Dermis blood vessel endothelial cell (primary cell): ENCODE measurements at places on chromosomes 2 and 18. TPM values are rescaled to one million over a fixed set of nuclear protein-coding genes. Genes with fewer than 3 reads are reported as not detected.

- peak; percentile 70 for DNase-seq
Measured at GRCh38 chr18:47260120-47260923, 8.9 kb upstream of the SKOR2 start.

ABCG5 gene
- total RNA-seq = not detected in 2 replicates

DNA sequence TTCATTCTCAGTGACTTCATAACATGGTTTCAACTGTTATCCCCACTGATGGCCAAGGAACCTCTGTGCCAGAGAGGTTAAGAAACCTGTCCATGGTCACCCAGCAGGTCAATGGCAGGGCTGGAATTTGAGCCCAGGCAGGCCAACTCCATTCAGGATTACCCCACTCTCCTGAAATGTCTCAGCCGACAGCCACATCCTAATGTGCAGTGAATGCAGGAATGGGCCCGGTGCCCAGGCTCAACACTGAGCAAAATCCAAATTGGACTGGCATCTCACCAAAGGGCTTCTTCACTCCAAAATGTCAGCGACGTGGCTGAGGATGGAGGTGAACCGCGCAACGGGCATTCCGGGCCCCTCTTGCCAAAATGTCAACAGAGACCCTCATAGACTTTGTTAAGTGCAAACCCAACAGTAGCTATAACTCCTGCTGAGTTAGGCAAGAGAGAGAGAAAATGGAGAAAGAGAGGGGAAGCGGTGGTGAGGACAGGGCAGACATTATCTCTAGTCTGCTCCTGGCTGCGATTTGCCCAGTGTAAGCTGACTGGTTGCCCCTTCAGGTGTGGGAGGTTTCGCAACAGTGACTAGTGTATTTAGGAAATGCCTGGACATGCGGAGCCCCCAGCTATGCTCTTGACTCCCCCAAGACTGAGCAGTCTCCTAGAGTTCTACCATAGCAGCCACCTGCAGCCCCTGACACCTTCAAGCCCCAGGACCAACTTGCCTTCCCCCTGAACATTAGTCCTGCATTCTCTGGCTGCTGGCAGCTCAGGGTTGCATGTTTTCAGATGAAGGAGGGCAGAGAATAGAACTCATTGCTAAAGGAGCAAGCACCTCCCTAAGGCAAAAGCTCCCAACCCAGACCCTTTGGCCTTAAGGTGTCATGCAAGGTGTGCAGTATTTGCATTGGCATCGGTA, 167.7 kb downstream of the ANAPC1 start:
- DNase-seq = no peak

GRCh38 chr2:45840481-45840880, 189.0 kb downstream of the PRKCE start:
- DNase-seq = no peak

INHA gene
- not detected in 2 replicates for total RNA-seq

GRCh38 chr2:5083402-5083801, 608.8 kb upstream of the SOX11 start:
- no peak for DNase-seq

DNA sequence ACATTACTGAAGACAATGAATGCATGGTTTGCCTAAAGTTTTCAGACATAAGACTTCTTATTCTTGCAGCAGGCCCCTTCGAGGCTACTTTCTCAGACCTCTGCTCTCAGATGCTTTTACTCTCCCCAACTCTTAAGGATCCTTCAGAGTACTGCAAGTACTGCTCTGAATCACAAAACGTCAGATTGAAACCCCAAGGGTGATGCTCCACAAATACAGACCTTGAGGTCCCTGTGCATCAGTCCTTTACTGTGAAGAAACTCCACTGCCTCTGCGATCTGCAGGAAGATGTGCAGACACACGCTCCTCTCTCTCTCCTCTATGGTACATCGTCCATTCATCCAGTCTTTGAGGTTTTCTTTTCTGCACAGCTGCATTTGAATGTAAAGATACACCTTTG, 52.8 kb downstream of the EIF2AK3 start:
- no peak for DNase-seq

WIPF1 gene
- total RNA-seq = 13.5 and 14.1 TPM in 2 replicates

GRCh38 chr2:17271416-17271815, 246.8 kb downstream of the RAD51AP2 start:
- no peak for DNase-seq

- DNase-seq = no peak
Measured at GRCh38 chr2:137020452-137021196, 255.3 kb downstream of the THSD7B start.

DNA sequence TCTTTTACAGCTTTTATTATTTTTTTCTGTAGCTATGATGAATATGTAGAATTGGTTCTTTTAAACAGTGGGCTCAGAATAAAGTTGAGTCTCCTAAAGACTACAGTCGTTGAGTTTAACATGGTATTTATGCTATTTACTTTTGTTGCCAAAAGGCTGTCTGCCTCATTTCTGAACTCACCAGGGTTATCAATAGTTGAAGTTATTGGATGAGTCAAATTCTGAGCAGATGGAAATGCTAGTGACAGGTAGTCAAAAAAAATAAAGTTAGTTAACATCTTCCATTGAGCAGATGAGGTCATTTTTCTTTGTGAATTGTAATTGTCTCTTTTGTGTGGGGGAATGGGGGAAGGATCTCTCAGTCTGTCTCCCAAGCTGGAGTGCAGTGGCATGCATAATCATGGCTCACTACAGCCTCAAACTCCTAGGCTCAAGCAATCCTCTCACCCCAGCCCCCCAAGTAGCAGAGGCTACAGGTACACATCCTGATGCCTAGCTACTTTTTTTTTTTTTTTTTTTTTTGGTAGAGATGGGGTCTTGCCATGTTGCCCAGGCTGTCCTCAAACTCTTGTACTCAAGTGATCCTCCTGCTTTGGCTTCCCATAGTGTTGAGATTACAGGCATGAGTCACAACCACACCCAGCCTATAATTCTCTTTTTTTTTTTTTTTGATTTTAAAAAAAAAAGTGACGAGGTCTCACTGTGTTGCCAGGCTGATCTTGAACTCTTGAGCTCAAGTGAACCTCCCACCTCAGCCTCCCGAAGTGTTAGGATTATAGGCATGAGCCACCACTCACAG, 8.9 kb downstream of the PAPOLG start:
- DNase-seq = no peak

- no peak for DNase-seq
Measured at GRCh38 chr2:11656252-11656651, 13.7 kb downstream of the NTSR2 start.

NEB gene
- total RNA-seq = 1.0 and 1.2 TPM in 2 replicates

NMUR1 gene
- total RNA-seq = under 0.01 and 0.05 TPM in 2 replicates

- no peak for DNase-seq
Measured at GRCh38 chr18:26792661-26793060, 72.8 kb downstream of the AQP4 start.

NT5C1B gene
- not detected in 2 replicates for total RNA-seq

DNA sequence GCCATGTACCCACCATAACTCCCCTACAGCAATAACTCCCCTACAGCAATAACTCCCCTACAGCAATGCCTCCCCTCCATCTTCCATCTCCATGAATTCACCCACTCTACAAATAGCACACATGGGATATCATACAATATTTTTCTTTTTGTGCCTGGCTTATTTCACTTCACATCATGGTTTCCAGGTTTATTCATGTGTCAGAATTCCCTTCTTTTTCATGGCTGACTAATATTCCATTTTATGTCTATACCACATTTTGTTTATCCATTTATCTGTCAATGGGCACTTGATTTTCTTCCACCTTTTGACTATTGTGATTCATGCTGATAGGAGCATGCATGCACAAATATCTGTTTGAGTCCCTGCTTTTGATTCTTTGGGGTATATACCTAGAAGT, 178.3 kb downstream of the SMAD7 start:
- no peak for DNase-seq

DNA sequence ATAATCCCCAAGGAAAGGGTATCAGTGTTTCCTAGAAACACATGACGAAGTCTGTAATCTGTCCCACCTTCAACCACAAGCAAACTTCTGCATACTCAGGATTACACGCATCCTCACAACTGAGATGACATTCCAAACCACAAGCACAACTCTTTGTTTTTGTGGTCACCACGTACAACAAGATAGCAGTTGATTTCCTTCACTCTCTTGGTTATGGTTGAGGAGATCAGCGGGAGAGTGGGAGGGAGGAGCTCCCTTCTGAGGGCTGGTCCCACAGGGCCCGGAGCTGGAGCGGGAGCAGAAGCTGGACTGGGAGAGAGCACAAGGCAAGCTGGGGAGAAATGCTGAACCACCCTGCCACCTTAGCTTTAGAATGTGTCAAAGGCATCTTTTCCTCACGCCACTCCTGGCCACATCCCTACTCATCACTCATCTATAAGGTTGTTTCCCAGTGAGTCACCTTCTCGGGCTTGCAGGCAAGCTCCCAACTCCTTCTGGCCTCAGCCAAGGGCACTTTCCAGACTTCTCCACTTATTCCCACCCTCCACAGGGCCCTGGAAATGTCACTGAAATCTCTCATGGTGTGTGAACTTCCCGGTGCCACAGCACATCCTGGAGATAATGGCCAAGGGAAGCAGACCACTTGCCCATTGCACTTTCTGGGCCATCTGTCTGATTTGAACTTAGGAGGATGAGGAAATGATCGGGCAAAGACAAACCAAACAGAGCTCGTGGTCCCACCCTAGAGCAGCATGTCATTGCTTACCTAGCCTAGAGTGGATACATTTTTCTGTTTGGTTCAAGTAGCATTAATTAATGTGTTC, 98.9 kb upstream of the LGALSL start:
- peak; percentile 23 for DNase-seq

GRCh38 chr2:234611209-234611608, 114.3 kb upstream of the ARL4C start:
- DNase-seq = peak; percentile 40

ASB18 gene
- total RNA-seq = under 0.01 TPM in 1 of 2 replicates, not detected in the other

- DNase-seq = no peak
Measured at GRCh38 chr2:70664525-70664924, 103.5 kb downstream of the ADD2 start.

RBFA gene
- total RNA-seq = 17.2 and 40.3 TPM in 2 replicates

DNA sequence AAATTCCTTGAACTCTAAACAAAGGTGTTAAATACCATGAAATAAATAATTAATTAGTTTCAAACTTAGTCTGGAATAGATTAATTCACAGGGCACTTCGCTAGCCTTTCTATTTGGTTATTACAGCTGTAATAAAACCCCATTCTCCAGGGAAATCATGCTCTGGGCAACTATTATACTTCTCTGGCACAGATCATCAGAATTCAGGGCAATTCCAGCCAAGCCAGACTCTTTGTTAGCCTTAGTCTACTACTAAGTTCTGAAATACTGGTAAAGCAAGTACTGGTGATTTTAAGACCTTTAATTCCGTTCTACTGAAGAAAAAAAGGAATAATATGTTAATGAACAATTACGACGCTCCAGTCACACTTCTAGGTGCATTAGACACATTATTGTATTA, 123.4 kb upstream of the PDE1A start:
- DNase-seq = no peak

FOXI3 gene
- not detected in 2 replicates for total RNA-seq

- peak; percentile 97 for DNase-seq
Measured at GRCh38 chr2:219245148-219245898, at the start of the genes GLB1L and STK16. GLB1L (minus strand) TSS chr2:219245444; CDS start chr2:219243573, 1,871 bp downstream. STK16 (plus strand) TSS chr2:219245479; CDS start chr2:219246000, 521 bp downstream.

GRCh38 chr18:22180722-22181121, 11.3 kb downstream of the GATA6 start:
- no peak for DNase-seq

TIA1 gene
- 147 and 155 TPM in 2 replicates for total RNA-seq

GRCh38 chr2:239894276-239894675, 130.9 kb downstream of the NDUFA10 start:
- no peak for DNase-seq

CROCC2 gene
- total RNA-seq = not detected in 2 replicates

GRCh38 chr2:105849431-105850179, 104.9 kb downstream of the NCK2 start:
- no peak for DNase-seq

DNA sequence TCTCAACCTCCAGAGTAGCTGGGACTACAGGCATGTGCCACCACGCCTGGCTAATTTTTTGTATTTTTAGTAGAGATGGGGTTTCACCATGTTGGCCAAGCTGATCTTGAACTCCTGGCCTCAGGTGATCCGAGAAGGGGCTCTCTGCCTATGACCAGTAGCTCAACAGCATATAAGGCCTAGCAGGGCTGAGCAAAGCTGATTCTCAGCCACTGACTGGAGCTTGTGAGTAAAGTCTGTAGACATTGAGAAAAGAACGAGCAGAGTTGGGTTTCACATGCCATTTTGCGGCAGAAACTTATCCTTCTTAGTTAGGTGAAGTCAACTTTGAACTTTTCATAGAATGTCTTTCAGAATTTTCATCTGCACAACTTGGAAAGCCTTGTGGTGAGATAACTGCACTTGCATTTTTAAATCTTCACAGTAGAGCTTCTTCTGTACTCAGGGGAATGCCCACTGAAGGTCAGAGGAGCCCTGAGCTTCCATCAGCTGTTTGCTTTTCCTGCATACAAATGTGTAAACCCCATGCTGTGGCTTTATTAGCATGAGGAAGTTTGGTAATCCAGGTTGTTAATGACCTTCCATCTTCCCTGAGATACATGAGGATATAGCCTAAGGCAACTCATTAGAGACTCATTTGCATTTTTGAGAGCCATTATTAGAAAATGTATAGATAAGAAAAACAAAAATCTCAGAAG, 602.4 kb downstream of the METTL4 start:
- DNase-seq = no peak

ASIC4 gene
- not detected in 2 replicates for total RNA-seq

DNA sequence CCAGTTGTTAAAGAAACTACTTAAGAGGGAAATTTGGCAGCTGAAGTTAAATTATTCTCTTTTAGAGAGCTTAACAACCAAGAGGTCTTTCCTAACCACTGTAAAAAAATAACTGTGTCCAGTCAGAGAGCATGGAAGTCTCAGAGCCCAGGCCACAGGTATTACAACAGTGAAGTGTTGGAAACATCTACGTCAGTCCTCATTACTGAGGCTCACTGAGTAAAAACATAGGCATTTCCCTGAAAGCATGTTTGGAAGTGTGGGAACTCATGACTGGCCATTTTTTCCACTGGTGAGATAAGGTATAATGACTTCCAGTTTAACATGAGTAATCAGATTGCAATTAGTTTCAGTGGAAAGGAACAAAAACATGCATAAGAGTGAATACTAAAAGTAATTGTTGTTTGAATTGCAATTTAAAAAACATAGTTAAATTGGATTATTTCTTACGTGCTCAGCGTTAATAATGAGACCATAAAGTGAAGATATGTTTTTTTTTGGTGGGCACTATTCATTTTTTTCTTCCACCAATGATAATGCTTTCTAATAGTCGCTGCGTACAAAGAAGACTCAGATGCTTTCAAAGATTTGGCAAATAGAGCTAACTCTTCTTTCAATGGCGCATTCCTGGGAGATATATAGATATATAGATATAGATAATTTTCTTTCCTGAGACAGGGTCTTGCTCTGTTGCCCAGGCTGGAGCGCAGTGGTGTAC, 60.8 kb downstream of the EFEMP1 start:
- DNase-seq = peak; percentile 99

CCDC141 gene
- 1.2 and 1.5 TPM in 2 replicates for total RNA-seq

SFT2D3 gene
- total RNA-seq = 5.4 and 5.8 TPM in 2 replicates

SMYD1 gene
- total RNA-seq = not detected in 2 replicates

DNA sequence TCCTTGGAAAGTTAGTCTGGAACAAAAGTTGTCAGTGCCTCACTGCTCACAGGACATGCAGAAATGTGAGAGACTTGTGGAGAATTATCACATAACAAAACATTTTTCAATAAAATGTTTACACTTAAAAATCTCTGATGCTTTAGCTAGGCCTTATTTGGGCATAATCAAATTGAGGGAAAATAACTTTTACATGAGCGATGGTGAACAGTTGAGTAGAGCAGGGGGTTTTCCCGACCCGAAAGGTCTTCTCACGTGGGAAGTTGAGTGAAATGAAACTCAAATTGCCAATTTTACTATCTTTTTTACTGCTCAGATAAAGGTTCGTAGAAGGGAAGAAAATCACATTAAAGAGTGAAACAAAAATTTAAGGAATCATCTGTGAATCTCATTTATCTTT, 465.6 kb downstream of the MTX2 start:
- no peak for DNase-seq

SP9 gene
- total RNA-seq = not detected in 2 replicates
